ENCODE measurements at places on chromosomes 2 and 18.

DNA sequence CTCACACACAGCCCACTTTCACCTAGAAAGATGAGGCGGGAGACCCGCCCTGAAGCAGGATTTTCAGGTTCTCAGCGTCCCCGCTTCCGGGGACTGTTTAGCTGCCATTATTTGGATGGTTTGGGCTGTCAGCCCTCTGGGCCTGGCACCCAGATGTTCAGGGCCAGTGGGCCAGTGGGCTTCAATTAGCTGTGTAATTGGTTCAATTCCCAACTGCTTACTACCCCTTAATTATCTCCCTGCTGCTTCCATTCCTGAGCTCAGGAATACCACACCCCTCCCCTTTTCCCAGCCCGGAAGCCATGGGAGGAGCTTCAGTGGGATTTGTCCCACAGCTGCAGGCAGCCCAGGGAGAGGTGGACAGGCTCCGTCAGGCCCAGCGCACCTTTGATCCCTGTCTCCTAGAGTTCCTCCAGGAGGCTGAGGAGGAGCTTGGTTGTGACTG, 114.1 kb upstream of the MYCN start:
- DNase-seq: peak; percentile 61

GRCh38 chr2:85621338-85621737, 5.4 kb downstream of the USP39 start:
- no peak for DNase-seq

- DNase-seq: no peak
Observed at GRCh38 chr2:71785516-71785981, 332.2 kb downstream of the DYSF start.

GRCh38 chr2:86297382-86298147, 39.9 kb downstream of the REEP1 start:
- peak; percentile 19 for DNase-seq

- DNase-seq: no peak
Observed at GRCh38 chr2:232286001-232286868, 92.3 kb upstream of the ALPP start.

DNA sequence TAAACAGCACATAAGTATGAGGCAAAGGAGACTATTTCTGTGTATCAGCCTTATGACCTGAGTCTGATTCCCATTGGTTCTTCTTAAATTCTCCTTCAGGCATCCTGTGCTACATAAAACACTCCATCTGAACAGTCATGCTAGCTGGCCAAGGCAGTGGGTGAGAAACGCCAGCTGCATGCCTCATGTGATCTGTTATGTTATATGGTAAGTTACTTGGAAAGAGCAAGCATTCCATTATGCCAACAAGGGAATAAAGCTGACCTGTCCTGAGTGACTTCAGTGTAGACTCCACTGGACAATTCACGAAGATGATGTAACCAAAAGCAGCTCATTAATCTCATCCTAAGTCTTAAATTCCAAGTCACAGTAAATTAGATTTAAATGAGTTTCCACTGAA, 216.5 kb upstream of the FN1 start:
- DNase-seq: no peak

DNA sequence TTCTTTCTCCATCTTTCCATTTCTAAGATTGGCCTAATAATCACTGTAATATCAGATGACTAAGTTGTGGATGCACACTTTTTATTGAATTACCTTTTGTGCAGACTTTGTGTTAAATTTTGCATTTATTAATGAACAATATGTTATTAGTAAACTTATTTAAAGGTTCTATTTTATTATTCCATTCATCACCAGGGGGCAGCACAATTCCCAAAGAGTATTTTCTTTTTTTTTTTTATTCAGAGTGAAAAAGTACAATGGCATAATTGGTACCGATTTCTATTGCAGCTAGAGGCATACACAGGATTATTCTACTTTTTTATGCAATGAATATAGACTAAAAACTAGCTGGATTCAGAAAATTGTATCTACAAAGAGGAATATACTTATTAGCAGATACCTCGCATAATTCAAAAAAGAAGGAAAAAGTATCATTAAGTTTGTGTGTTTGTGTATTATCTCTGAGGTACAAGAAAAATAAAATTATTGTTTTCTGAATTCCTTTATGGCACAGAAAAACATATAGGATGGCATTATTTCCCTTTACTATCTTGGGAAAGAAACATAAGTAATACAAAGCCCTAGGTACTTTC, 390.6 kb downstream of the ERBB4 start:
- DNase-seq: no peak

- DNase-seq: no peak
Observed at GRCh38 chr2:79844011-79844410, 331.2 kb downstream of the CTNNA2 start.

DNA sequence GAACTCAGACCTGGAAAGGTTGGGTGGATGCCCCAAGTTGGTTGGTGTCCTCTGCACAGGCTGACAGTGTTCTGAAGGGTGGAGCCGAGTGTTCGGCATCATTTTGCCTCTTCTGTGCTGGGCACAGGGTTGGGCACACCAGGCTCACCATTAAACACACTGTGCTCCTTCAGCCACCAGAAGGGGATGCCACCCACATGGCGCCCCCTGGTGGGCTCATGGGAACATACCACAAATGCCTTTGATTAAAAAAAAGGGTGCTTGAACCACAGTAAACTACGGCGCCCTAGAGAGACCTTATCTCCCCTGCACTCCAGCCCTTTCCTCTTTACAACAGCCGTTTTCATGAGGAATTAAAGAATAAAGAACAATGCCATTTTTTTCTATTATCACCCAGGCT, 89.4 kb downstream of the CELF4 start:
- peak; percentile 68 for DNase-seq

All from WTC11 (cell line).